PC-3 (cell line): ENCODE measurements at places on chromosomes 7 and 10.
A peak's percentile ranks its signal among the peaks of the same experiment; 100 is the strongest.

- DNase-seq, result no peak
- H3K27me3 ChIP-seq, result no peaks in the 10 kb centered on the region
- H3K36me3 ChIP-seq, result no peaks in the 10 kb centered on the region
- peaks cover 2% of the 10 kb centered on the region for H3K4me1 ChIP-seq
Observed at GRCh38 chr7:99693427-99694200, 13.8 kb upstream of the CYP3A5 start.

DNA sequence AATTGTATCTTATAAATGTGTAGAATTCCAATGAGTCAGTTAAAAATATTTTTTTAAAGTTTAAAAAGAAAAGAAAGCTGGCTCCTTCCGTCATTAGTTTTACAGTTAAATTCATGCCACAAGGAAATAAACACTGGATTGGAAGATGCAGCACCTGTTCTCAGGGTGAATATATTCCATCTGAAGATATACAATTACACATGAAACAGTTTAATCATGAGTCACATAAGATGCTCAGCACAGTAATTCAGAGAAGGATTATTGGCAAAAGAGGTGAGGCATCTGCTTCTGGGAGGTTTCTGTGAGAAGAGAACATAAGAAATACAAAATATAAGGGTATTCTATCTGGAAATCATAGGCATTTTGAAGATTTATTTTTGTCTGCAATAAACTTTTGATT is 376.5 kb upstream of the SORCS1 start:
- H3K4me1 ChIP-seq, result peaks cover 9% of the 10 kb centered on the region
- H3K4me3 ChIP-seq, result no peak overlapping the region
- no peaks in the 10 kb centered on the region for H3K27me3 ChIP-seq
- H3K36me3 ChIP-seq, result no peaks in the 10 kb centered on the region
- DNase-seq, result peak; percentile 31
- H3K27ac ChIP-seq, result no peak overlapping the region

DNA sequence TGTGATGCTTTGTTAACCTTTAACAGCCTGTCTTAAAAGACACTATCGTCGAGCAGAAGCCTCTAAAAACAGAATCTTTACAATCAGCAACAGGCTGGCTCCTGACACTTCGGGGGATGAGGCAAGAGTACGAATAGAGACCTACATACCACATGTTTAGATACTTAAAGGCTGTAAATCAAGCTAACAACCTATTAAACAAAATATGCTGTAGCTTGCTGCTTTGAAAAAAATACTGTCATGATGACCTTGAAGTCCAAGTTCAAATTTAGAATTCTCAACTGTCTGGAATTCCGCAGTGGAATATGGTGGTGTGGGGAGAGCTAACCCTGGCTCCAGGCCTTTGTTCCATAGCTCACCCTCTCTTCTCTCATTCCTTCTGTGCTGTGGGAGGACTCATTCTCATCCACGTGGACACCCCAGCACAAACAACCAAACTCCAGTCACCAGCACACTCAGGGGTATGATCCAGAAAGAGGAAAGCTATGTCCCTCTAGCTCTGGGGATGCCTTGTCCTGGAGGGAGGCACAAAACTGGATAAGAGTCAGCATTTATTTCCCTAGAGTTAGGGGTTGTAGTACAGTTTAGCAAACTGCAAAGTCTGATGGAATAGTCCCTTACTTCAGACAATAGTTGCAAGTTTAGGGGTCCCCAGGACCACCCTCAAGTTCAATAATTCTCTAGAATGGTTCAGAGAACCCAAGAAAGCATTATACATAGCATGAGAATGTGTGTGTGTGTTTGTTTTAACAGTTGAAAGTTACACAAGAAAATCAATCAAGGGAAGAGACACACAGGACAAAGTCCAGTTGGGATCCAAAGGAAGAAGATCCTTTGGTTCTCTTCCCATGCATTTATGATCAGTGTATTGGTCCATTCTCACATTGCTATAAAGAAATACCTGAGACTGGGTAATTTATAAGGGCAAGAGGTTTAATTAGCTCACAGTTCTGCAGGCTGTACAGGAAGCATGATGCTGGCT is 196.1 kb upstream of the SVIL start:
- no peaks in the 10 kb centered on the region for H3K36me3 ChIP-seq
- no peak overlapping the region for H3K27ac ChIP-seq
- H3K27me3 ChIP-seq, result no peaks in the 10 kb centered on the region

DNA sequence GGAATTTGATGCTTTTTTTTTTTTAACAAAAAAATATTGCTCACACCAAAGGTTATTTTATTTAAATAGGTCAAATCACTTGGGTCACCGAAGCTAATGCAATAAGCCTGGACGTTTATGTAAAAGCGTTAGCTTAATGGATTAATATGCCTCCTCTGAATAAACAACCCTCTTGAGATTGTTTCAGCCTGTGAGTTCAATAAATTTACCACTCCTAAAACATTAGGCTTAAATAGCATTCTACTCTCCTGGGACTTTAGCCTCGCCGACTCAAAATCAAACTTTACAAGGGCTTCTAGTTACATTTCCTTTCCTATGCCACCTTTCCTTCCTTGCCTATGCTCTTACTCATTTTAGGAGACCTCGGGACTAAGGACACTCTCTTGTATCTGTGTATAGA is 79.3 kb downstream of the DNAJB9 start:
- H3K36me3 ChIP-seq, result no peaks in the 10 kb centered on the region
- H3K4me1 ChIP-seq, result peaks cover 5% of the 10 kb centered on the region
- no peak overlapping the region for H3K27ac ChIP-seq
- no peak overlapping the region for H3K4me3 ChIP-seq
- H3K27me3 ChIP-seq, result no peaks in the 10 kb centered on the region

- H3K4me3 ChIP-seq, result no peak overlapping the region
- H3K36me3 ChIP-seq, result no peaks in the 10 kb centered on the region
- 0 out of 2 replicates have a peak, but pooled peaks cover 6% of the 10 kb centered on the region for H3K4me1 ChIP-seq
- no peak for DNase-seq
- no peak overlapping the region for H3K27ac ChIP-seq
Observed at GRCh38 chr10:48490571-48490940, 114.3 kb downstream of the ARHGAP22 start.

DNA sequence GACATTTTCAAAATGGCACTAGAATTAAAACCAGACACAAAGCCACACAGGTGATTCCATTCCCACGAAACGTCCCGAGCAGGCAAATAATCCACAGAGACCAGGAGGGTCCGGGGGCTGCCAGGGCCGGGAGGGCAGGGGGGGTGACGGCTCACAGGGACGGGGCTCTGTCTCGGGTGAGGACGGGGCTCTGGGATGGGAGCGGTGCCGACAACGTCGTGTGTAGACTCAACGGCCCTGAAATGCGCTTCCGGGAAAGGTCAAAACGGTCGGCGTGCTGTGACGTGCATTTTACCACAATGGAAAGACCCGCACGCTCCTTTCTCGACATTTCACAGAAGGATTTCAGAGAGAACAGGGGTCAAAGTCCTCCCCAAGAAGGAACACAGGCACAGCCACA is 63.3 kb upstream of the PDGFA start:
- no peaks in the 10 kb centered on the region for H3K36me3 ChIP-seq
- H3K4me3 ChIP-seq, result no peak overlapping the region
- H3K4me1 ChIP-seq, result no peaks in the 10 kb centered on the region
- no peak overlapping the region for H3K27ac ChIP-seq
- no peak for DNase-seq

GRCh38 chr7:27518561-27519350 is 143.9 kb downstream of the HIBADH start:
- no peaks in the 10 kb centered on the region for H3K27me3 ChIP-seq
- H3K27ac ChIP-seq, result no peak overlapping the region
- H3K4me3 ChIP-seq, result no peak overlapping the region
- H3K4me1 ChIP-seq, result no peaks in the 10 kb centered on the region
- H3K36me3 ChIP-seq, result no peaks in the 10 kb centered on the region

DNA sequence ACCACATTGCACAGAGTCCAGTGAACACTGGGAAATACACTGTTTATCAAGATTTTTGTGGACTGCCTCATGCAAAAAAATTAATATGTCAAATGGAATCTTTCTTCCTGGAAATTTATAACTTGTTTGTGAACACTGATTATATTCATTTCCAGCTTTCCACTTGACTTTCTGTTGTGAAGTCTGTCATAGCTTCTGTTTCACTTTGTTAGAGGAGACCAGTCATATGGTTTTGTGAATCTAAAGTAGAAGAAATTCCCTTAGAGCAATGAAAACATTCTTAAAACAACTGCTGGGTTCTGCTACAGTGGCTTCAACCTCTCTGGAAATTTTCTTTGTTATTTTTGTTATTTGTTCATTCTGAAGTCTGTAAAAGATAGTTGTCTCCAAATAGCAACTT is 349.5 kb upstream of the NFE2L3 start:
- DNase-seq, result no peak
- H3K27ac ChIP-seq, result no peak overlapping the region
- H3K36me3 ChIP-seq, result no peaks in the 10 kb centered on the region

DNA sequence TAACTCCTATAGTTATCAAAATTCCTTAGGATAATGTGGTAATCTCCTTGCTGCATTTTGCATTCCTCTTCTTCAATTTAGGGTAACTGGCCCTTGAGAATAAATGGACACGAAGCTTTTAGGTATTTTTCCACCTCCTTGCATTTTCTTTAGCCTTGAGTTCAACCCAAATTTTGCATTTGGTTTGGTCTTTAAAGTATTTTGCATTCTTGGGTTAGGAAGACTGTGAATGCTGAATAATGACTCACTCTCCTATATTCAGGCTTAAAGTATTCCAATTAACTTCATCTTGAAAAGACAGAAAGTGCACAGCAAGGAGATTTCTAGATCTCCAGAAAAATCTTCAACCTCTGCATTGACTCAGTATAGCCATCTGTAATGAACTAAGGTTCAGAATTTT is 47.3 kb downstream of the TFPI2 start:
- no peaks in the 10 kb centered on the region for H3K4me1 ChIP-seq
- no peak overlapping the region for H3K4me3 ChIP-seq
- no peaks in the 10 kb centered on the region for H3K36me3 ChIP-seq
- DNase-seq, result no peak
- peaks cover 48% of the 10 kb centered on the region for H3K27me3 ChIP-seq

- H3K27me3 ChIP-seq, result peaks cover 21% of the 10 kb centered on the region
- H3K27ac ChIP-seq, result no peak overlapping the region
Observed at GRCh38 chr7:150686030-150686631, 625 bp downstream of the GIMAP2 start.

- no peaks in the 10 kb centered on the region for H3K27me3 ChIP-seq
- H3K4me1 ChIP-seq, result peaks cover 31% of the 10 kb centered on the region
- no peaks in the 10 kb centered on the region for H3K36me3 ChIP-seq
- peak; percentile 23 for DNase-seq
Observed at GRCh38 chr7:139108266-139109187, 993 bp downstream of the ZC3HAV1 start.

DNA sequence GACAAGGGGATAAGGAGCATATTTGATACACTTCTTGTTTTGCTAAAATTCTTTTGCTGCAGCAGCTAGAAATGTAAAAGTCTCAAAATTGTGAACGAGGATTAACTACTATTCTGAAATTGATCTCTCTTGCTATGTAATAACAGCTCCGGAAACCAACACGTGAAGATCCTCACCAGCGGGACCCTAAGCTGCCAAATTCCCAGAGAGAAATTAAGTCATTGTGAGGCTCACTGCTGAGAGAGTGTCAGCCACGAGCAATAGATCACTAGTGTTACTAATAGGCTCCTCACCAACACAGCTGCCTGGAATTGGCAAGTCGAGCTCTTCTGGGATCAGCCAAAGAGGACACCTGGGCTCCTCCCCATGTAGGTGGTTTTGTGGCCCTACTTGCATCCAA is 5.6 kb upstream of the VWA2 start:
- peaks cover 83% of the 10 kb centered on the region for H3K27me3 ChIP-seq
- no peaks in the 10 kb centered on the region for H3K4me1 ChIP-seq
- no peak overlapping the region for H3K27ac ChIP-seq
- DNase-seq, result no peak
- no peak overlapping the region for H3K4me3 ChIP-seq

DNA sequence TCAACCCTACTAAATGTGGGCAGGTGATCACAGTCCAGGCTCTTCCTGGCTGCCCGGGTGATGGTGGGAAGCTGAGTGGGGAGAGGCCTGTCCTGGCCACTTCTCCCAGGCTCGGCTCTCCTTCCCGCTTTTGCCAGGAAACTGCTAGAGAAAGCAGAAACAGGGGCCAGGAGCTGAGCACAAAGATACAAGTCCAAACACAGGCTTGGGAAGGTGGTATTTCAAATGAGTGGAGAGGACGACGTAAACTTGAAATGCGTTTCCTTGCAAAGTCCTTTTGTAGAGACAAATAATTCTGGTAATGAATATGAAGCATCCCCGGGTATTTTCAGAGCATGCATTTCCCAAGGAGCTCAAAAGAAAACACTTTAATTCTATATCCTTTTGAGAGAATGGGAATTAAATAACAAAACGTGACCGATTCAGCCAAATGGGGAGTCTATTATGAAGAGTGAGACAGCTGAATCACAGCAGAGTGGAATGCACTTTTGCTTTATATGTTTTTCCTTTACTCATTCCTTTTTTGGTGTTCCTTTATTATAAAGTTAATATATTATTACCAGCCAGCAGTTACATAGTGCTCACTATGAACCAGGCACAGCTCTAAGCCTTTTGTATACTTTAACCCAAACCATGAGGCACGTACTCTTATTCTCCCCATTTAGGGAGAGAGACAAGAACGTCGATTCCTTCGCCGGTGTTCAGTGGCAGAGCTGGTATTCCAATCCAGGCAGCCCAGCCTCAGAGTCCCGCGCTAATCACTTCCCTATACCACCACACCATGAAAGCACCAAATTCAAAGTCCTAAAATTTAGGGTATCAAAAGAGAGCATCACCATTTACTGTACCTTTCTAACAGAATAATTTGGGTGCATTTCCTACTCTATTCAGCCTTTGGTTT is 218.2 kb upstream of the KLF14 start:
- H3K27me3 ChIP-seq, result no peaks in the 10 kb centered on the region
- no peak overlapping the region for H3K27ac ChIP-seq
- H3K36me3 ChIP-seq, result peaks cover 4% of the 10 kb centered on the region; the same call in 1 of the 2 replicates
- H3K4me1 ChIP-seq, result no peaks in the 10 kb centered on the region
- no peak for DNase-seq

- peaks cover 15% of the 10 kb centered on the region; the same call in 1 of the 2 replicates for H3K27me3 ChIP-seq
- no peak overlapping the region for H3K27ac ChIP-seq
Observed at GRCh38 chr7:39285256-39285655, 280.9 kb upstream of the YAE1 start.

DNA sequence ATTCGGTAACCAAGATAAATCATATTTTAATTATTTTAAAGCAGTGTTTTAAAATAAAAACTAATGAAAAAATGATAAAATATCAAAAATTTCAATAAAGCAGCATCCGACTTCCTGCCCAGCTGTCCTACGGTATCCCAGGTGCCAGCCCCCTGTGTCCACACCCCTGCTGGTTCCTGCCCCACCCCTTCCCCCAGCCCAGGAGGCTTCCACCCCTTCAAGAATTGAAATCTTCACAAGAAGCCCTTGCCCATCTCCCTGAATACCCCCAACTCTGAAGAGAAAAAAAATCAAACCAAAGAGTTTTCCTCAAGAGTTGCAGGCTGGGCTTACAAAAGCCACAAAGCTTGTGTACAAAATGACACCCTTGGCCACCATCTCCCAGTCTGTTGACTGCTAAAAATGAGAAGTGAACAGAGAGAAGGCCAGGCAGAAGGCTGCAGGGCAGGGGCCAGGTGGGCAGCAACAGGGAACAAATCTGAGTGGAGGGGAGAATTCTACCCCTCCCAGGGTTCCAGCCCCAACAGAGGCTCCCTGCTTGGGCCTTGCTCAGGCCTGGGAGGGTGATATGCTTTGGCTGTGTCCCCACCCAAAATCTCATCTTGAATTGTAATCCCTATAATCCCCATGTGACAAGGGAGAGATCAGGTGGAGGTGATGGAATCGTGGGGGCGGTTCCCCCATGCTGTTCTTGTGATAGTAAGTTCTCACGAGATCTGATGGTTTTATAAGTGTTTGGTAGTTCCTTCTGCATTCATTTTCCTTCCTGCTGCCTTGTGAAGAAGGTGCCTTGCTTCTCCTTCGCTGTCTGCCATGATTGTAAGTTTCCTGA is 14.5 kb downstream of the GPRIN2 start:
- H3K36me3 ChIP-seq, result no peaks in the 10 kb centered on the region
- no peak for DNase-seq
- H3K4me3 ChIP-seq, result no peak overlapping the region
- no peaks in the 10 kb centered on the region for H3K27me3 ChIP-seq
